Fibroblast of skin of left biceps (primary cell): ENCODE measurements at places on chromosomes 2 and 18.

DNA sequence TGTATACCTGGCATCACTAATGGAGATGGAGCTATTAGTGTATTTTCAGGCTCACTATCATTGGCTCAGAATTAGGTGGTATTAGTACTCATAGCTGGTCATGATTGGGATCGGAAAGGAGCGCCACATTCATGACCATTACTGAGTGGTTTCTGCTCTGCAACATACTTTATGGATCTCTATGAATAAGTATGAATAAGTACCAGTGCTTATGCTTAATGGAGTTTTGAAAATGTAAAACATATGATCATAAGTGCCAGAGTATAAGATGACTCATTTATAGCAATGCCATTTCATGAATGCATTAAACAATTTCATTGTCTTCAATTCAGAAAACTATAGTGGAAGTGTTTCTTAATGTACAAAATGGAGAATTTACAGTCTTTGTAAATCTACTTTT lies 156.7 kb downstream of the GALNT3 start:
- DNase-seq = peak; percentile 12

- peak; percentile 91 for DNase-seq
Observed at GRCh38 chr2:12774395-12774727, 57.6 kb downstream of the TRIB2 start.

DNA sequence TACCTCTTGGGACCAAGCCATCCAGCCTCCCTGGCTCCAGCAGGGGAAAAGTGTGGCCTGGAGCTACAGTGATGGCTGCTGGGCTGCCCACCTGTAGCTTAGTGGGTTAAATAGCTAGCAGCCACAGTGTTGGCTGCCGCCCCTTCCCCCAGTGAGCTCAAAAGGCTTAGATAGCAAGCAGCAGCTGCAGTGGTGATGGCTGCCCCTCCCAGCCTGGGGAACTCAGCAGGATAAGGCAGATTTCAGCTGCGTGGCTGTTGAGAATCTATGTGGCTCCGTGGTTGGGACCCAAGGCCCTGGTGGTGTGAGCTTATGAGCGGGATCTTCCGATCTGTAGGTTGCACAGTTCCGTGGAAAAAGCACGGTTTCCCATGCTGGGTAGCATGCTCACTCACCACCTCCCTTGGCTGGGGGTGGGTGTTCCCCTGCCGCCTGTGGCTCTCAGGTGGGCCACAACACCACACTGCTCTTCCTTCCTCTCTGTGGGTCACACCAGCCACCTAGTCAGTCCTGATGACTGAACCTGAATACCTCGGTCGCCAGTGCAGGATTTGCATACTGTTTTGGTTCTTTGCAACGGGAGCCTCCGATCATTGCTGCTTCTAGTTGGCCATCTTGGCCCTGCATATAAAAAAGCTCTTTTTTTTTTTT lies 946.5 kb upstream of the FAM98A start:
- DNase-seq = no peak

- DNase-seq = no peak
Observed at GRCh38 chr2:54289917-54290316, 33.9 kb upstream of the TSPYL6 start.
